ENCODE measurements at places on chromosomes 12 and 14.

DNA sequence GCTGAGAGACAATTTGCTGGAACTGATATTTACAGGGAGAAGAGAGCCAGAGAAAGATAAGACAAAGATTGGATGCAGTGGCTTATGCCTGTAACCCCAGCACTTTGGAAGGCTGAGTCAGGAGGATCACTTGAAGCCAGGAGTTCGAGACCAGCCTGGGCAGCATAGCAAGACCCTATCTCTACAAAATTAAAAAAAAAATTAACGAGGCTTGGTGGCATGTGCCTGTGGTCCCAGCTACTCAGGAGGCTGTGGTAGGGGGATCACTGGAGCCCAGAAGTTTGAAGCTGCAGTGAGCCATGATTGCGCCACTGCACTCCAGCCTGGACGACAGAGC lies 2.9 kb upstream of the P2RX7 start:
- DNase-seq: no peak

DNA sequence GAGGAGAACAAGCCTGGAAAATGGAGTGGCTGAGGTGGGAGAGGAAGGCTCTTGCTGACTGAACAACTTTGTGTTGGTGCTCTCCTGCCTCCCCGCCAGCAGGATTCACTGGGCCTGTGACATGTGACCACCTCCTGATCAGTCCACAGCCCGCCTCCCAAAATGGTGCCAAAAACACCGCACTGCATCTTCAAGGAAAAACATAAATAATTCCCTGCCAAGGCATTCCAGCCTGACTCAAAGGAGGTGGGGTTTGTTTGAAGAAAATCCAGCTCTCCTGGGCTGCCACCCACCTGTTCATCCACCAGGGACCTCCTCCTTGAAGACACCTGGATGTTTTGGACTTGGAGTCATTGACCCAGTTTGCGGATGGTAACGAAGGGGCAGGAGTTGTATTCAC lies 83.8 kb upstream of the PIWIL1 start:
- no peak for DNase-seq

- DNase-seq: no peak
These were observed 40.0 kb downstream of the MYBPC1 start for GRCh38 chr12:101634724-101635123.

DNA sequence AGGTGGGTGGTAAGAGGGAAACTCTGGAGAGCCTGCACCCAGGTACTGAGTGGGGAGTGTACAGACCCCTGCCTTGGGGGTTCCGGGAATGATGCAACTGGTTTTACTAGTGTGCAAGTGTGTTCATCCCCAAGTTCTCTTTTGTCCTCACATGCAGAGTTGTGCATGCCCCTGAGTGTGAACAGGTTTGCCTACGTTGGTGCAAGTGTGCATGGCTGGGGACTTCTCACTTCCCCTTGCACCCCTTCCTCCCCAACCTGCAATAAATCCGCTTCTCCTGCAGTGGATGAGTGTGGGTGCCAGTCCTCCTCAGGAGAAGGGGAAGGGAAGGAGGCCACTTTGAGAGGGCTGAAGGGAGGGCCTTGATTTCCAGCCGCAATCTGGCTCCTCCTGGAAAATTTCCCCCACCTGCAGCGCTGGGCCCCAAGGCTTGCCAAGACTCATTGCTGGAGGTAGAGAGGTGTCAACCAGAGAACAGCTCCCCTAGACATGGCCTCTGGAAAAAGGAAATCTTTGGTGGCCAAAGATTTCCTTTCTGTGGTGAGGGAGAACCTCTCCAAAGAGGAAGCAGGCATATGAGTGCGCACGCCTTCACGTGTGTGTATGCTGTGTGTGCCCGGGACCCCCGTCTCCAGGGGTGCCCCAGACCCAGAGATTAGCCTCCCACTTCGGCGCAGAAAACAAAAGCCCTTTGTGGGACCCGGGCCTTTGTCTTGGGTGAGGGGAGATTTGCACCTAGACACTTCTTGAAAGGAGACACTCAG lies 5.5 kb downstream of the AQP2 start:
- DNase-seq: no peak

DNA sequence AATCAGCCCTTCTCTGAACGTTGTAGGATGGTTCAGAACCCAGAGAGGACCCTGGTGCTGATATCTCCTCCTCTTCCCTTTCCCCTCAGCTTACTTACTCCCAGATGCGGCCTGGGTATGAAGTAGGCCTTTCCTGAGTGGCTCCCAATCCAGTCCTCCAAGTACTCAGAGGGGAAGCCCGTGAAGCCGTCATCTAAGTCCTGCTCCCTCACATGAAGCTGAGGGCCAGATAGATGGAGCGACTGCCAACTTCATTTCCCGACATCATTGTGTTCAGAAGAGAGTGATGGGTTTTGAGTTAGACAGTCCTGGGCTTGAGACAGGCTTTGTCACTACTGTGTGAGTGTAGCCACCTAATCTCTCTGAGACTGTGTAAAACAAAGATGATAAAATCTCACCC lies 2.7 kb downstream of the APOLD1 start:
- DNase-seq: no peak

DNA sequence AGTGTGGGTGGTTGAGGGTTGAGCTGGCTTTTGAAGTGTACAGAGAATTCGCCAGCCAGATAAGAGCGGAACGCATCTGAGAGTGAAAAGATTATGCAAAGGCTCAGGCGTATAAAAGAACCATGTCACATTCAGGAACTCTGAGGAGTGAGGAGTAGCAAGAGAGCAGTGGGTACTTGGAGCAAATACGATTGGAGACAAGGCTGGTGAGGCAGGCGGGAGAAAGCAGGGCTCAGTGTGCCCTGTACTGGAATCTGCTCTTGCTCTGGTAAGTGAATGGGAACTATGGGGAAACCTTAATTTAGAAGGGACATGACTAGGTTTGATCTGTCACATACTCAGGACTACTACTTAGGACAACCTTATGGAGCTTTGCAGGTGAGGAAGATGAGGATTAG lies 87.0 kb downstream of the PTPRB start:
- no peak for DNase-seq

DNA sequence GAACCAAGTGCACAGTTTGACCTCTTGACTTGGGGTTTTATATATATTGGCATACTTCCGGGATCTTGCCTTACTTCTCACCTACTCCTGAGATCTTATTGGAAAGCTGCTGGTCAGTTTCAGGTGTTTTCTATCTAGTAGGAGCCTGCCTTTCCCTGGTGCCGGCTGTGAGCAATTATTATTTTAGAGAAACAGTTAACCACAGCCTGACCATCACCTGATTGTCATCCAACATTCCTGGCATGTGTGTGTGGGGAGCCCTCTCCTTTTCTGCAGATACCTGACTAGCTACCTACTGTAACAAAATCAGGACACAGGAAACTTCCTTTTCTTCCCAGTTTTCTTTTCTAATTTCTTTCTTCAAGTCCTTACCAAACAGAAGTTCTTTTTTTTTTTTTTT lies 220.4 kb downstream of the ATP23 start:
- DNase-seq: no peak

DNA sequence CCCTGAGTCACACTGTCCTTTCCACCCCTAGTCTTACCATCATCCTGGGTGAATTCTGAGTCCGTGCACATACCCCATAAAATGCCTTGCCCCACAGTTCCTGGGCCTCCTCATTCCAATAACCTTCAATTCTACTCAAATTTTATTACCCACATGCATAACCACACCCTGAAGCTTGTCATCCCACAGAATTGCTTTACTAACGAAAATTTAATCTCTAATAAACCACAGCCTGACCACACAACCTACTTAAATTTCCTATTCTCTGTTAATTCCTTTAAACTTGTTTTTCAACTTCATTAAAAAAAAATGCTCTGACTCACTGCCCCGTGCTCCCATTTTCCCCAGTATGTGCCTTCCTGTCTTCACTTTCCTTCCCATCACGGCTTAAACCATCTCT lies 205.9 kb downstream of the PHLDA1 start:
- DNase-seq: no peak

- peak; percentile 16 for DNase-seq
These were observed 380.1 kb downstream of the RAD51B start for GRCh38 chr14:68199554-68200151.

DNA sequence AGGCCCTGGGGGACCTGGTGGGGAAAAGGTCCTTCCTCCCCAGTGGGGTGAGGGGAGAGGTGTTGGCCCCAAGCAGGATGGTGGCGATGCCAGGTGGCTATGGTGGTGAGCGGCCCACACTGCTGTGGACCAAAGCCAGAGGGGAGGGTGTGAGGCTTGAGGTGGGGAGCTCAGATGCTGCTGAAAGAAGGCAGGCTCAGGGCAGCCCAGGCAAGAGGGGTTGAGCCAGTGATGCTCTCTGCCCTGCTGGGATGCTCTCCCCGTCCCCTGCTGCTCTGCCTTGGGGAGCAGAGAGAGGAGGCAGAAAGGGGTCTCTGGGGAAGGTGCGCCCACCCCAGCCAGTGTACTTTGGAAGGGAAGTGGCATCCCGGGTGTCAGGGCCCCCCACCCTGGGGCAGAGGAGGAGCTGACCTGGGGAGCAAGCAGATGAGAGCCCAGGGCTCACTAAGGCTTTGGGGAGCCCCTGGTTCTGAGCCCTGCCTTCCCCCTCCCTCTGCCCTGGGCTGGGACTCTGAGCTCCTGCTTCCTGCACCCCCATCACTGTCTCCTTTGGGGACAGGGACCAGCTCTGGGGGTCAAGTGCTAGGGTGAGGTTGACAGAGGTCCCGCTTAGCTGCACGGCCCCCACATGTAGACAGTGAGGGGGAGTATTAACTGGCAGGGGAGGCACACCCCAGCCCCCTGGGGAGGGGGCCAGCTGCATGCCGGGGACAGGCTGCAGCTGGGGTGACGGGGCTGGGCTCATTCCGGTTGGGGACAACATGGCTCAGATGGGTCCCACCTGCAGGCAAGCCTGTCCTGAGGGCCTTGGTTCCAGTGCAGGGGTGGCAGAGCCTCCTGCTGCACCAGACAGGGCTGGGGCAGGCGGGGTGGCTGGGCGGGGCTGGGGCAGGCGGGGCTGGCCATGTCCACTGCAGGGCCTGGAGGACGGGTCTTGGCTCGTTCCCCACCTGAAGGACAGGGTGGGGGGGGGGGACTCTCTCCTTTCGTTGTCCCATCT lies 124.4 kb downstream of the KIF26A start:
- DNase-seq: no peak

- DNase-seq: no peak
These were observed 14.6 kb upstream of the EIF2B2 start for GRCh38 chr14:74988131-74988530.

DNA sequence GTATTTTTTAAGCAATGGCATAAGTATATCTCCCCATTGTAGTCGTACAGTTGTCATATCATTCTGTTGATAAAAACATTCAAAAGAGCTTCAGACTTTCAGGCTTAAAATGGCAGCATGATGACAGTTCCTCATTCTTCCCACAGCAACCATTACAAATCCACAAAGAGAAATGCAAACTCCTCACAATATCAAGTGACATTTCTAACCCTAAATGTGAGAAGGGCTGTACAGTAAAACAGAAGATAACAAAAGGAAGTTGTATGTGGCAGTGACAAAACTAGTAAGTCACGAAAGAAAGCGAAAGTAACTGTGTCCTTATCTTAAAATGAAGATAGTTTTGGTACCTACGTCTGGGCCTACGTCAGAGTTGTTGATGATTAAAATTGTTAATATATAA lies 46.7 kb downstream of the GXYLT1 start:
- no peak for DNase-seq

- no peak for DNase-seq
These were observed 75.4 kb upstream of the ARID2 start for GRCh38 chr12:45654002-45654665.

- no peak for DNase-seq
These were observed 111.4 kb downstream of the STXBP6 start for GRCh38 chr14:24938593-24938992.

DNA sequence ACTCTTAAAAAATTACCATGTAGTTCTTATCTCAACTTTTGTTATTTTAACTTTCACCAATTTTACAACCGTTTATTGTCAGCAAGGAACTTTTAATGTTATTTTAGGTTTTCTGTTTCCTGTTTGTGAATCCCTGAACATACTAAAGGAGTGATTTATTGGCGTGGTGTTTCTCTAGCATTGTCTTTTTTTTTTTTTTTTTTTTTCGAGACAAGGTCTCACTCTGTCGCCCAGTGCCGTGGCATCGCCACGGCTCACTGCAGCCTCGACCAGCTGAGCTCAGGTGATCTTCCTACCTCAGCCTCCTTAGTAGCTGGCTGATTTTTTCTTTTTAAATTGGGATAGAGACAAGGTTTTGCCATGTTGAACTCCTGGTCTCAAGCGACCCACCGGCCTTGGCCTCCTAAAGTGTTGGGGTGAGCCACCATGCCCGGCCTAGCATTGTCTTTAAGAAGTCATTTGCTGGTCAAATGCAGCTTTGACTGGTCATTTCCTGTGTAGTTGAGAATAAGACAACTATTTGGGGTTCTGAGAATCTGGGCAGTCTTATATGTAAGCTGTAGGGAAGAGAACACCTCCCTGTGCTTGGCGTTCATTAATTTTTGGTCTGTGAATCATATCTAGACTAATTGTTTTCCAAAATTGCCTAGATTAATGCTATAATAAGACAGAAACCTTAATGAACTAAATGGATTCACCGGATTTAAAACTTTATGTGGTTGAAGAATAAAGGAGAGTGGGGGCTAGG lies 2.1 kb downstream of the WASHC4 start:
- DNase-seq: peak; percentile 5

All from nephron progenitor cell (in vitro differentiated cells).